ENCODE measurements at places on chromosomes 4 and X.

DNA sequence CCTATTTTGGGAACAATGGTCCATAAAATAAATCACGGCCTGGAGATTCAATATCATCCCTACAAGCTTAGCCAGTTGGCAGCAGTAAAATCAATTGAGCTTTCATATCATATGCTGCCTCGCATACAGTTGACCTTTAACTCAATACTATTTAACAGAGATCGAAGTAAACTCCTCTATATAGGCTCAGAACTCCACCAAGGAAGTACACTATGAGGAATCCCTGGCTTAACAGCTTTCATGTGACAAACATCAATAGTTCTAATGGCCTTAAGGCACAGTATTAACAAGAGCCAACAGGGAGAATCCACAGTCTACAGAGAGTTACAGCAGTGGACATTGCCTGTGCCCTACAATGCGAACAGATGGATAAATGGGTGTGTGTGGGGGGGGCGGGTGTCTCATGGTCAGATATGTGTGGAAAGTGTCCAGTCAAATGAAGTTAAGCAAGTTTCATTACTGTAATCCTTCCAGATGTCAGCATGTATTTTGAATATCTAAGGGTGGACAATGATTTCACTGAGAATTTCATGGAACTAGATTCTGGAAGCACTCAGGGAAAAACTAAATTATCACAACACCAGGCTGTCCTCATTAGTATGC, 98.2 kb upstream of the FAM9B start:
- no peak for DNase-seq

- DNase-seq: no peak
Measured at GRCh38 chr4:181051931-181052330, 1191.3 kb upstream of the TENM3 start.

- no peak for DNase-seq
Measured at GRCh38 chr4:184329659-184330400, 112.2 kb upstream of the ENPP6 start.

GRCh38 chr4:2182994-2183393, 58.9 kb downstream of the HAUS3 start:
- no peak for DNase-seq

DNA sequence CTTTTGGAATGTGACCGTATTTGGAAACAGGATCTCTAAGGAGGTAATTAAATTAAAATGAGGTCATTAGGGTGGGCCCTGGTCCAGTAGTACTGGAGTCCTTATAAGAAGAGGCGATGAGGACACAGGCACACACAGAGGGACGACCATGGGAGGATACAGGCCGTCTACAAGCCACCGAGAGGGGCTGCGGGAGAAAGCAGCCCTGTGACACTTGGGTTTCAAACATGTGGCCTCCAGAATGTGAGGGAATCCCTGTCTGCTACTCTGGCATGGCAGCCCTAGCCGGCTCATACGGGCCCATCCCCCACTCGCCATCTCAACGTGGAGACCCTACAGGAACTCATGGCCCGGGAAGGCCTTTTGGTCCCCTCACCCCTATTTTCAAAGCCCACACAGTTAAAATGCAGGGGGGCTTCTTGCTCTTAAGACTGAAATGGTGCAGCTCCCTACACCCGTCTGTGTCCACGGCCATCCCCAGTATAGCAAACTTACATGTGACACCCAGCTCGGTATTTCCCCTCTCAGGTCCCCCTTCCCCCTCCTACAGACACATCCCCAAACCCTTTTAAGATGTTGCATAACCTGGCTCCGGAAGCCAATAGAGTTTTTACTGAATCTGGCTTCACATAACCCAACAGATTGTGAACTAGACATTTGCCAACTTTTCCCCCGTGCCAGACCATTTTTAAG, 124.1 kb upstream of the TBL1X start:
- peak; percentile 52 for DNase-seq

DNA sequence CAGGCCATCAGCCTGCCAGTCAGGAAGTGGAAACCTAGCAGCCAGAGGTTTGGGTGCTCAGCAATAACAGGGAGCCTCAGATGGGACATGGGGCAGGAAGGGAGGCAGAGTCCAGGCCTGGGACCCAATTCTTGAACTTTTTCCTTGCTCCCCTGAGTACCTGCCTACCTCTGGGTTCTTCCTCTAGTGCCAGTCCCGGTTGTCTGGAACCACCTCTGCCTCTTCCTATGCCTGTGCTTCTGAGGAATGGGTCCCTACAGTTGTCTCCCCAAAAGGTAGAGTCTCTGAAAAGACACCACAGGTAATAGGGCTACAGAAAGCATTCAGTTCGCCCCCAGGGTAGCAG, 212.4 kb upstream of the MAMLD1 start:
- DNase-seq: no peak

DNA sequence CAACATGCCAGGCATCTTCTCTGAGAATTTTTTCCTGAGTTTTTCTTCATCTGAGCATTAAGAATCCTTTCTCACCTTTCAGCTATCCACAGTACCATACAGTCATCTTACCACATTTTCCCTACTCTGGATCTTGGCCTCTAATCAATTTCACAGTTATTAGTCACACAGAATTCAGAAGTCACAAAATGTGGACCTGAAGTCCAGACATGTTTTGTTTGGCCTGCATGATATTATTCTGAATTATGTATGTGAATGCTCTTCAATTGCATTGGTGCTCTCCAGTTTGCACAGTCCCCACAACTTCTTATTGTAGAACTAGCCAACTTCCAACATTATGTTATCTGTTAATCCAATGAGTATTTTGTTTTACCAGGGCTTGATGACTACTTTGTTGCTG, 102.3 kb upstream of the GRIA3 start:
- no peak for DNase-seq

DNA sequence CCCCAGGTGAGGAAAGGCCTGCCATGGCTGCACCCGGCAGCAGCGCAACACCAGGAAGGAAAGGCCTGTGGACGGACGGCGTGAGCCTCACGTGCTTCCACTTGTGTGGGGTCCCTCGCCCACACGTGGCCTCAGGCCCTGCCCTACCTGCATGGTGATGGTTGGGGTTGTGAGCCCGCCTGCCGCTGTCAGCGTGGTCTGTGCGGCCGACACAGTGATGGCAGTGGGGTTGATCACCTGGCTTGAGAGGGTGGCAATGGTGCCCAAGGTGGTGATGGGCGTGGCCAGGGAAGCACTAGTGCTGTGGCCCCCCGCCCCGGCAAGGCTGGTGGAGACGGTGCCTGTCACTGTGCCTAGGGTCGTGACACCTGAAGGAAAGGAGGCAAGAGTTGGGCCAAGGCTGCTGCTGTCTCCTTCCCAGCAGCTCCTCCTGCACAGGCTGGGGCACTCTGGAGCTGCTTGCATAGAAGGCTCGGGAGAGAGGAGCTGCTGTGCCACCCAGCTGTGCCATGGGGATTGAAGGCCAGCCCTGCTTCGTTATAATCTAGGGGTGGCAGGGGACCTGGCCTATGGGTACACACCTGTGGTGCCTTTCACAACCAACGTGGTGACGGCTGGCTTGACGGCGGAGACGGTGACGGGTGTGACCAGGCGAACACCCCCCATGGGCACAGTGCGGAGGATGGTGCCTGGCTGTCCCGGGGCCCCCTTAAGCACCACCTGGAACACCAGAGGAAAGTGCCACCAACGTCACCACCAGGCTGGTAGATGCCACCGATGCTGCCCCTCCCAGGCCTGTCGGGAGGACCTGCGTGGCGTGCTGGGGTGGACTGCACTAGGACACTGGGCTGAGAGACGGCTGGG, 11.8 kb upstream of the RENBP start:
- no peak for DNase-seq

DNA sequence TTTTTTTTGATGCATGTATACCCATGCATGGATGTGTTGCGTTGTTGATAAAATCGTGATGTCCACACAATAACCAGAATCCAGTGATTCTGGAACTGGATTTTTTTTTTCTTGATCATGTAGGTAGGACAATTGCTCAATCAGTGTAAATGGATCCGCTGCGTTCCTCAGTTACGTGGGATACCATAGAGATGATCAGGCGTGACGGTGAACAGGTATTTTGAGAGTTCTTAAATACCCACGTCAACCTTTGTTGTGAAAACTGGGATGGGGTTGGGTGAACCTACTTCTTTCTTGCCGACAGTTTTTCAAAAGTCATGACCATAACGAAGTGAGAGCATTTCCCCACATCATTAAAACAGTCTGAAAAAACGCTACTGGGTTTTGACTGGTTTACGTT, 913 bp upstream of the SMIM10L2A start:
- no peak for DNase-seq

DNA sequence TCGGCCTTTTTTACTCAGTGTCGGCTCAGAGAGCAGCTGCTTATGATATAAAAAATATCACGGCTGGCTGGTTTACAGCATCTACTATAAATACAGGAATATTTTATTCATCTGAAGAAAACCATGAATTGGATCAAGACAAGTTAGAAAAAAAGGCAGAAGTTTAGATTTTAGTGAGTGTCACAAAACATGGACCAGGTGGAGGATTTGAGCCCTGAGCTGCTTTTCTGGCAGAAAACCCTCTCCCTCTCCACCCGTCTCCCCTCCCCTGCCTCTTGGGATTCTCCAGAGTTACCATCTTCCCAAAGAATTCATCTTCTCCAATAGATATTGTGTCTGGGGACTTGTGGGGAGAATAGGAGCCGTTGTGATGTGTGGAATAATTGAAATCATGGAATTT, 142.8 kb upstream of the RAI2 start:
- DNase-seq: no peak

DNA sequence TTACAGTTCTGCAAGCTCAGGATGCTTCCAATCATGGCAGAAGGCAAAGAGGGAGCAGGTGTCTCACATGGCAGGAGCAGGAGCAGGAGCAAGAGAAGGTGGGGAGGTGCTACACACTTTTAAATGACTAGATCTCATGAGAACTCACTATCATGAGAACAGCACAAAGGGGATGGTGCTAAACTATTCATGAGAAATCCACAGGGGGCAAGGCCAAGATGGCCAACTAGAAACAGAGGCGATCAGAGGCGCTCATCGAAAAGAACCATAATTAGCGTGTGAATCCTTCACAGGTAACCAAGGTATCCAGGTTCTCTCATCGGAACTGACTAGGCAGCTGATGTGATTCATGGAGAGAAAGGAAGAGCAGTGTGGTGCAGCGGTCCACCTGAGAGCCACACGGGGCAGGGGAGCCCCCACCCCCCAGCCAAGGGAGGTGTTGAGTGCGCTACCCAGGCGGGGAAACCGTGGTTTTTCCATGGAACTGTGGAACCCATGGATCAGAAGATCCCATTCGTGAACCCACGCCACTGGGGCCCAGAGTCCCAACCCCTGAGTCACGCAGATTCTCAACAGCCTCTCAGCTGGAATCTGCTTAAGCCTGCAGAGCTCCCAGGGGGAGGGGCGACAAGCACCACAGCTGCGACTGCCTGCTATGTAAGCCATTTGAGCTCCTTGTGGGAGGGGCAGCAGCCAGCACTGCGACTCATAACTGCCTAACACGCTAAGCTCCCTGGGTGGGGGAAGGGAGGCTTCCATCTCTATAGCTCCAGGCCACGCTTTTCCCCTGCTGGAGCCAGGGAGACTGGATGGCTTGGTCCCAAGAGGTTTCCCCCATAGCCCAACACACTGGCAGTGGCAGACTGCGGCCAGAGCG, 46.7 kb downstream of the FGF16 start:
- DNase-seq: no peak

DNA sequence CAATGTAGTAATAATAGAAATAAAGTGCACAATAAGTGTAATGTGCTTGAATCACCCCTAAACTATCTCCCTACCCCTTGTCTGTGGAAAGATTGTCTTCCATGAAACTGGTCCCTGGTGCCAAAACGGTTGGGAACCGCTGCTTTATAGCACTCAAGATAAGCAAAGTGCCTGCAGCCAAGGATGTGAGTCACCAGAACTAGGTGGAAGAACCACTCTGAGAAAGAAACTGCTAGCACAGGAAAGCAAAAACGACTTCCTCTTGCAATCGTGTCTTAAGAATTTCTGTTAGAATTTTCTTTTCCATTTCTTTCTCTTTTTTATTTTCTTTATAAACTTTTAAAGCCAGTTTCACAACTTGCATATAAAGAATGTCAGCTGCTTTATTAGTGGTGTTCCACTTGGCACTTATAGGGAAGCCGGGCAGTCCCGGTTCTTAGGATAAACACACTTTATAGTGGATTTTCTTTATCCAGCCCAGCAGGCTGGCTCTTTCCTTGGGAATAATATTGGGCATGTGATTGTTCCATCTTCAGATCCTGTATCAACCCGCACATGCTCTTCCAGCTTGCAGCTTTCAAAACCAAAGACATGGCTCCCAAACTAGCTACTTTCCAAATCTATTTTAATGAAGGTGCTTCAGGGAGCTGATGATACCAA, 32.3 kb upstream of the CXCL8 start:
- DNase-seq: no peak

DNA sequence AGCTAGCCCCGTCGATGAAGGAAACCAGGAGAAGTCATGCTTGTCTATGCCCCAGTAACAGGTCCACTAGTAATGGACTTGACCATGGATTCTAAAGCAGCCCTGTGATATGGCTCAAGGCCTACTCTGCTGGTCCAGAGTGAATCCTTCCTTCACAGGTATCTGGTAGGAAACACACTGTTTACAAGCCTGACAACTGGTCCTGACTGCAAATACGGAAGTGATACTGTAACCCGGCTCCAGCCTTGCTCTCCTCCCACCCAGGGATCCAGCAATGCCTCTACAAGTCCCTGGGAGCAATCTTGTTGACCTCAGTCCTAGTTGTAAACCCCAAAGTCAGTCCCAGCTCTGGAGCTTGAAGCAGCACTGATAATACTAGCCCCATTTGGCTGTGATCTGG, 239.2 kb upstream of the GRID2 start:
- DNase-seq: no peak

DNA sequence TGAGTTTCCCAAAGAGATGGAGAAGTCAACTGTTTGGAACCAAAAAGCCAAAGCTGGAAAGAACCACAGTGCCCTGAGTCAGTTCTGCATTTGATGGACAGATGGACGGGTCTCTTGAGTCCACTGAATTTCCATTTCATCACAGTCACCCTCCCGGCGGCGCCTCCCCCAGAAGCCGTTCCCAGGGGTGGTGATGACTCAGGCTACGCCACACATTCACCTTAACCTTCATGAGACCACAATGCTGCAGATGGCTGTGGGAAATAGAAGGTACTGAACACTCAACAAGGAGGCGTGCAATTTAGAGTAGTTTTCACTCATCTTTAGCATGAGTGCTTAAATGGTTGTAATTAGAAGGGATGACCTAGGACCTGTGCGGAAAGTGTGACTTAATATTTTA, 61.3 kb downstream of the STOX2 start:
- DNase-seq: no peak

GRCh38 chr4:38614231-38614630, 49.8 kb upstream of the KLF3 start:
- no peak for DNase-seq

- no peak for DNase-seq
Measured at GRCh38 chr4:84917086-84917821, 49.2 kb downstream of the WDFY3 start.
